Neural crest cell (in vitro differentiated cells): ENCODE measurements at places on chromosomes 6 and 20. TPM values are rescaled to one million over a fixed set of nuclear protein-coding genes. Genes with fewer than 3 reads are reported as not detected.

DNA sequence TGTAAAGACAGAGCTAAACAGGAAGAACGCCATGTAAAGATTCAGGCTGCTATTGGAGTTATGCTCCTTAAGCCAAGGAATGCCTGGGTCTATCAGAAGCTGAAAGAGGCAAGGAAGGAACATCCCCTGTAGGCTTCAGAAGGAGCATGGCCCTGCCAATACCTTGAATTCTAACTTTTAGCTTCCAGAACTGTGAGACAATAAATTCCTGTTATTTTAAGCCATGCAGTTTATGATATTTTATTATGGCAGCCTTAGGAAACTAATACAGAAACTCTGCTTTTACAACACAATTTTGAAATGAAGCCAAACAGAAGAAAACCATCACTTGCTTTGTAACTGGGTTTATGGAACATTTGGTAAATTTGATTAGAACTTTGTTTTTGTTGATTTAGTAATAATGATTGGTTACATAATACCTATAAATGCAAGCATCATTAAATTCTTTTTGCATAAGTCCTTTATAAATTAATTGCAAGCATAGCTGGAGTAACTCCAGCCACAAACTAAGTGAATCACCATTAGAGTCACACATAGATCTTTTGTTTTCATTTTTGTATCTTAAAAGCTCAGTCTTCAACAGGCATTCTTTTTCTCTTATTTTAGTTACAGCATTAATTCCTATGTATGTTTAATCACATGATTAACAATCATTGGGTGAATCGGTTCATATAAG, 33.5 kb upstream of the TSPYL1 start:
- no peak for DNase-seq

DNA sequence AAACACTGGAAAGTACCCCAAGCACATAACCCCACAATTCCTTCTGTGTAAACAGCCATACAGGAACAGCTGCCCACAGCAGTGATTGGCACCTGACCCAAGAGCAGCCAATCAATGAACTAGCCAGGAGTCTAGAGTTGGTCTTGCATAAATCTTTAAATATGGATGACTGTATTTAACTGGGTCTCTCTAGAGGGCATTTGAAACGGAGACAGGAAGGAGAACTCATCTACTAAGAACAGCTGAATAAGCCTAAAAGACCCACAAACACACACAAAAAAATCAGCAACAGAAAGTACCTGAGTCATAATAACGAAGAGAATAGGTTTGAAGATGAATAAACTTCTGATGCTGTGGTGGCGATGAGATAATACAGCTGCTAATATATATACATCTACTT, 49.0 kb upstream of the ASF1A start:
- no peak for DNase-seq

GRCh38 chr20:10519361-10520046, 84.4 kb downstream of the SLX4IP start:
- no peak for DNase-seq

DNA sequence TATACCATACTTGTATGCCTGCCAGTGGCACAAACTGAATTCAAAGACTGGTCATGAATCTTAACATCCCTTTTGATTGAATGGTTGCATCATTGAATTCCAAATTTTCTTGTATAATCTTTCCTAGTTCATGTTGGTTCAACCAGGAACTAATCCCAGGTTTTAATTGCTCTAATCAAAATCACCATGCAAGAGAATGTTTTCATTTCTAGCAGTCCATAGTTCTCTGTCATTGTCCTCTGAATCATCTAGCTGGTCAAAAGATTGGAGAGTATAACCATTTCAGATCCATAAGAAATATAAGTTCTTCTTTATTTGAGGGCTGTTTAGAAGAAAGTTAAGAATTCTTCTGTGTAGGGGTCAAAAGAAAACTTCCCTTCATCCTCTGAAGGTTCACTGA, 57.2 kb downstream of the ZNF292 start:
- no peak for DNase-seq

- no peak for DNase-seq
These were observed 167.2 kb downstream of the TTLL2 start for GRCh38 chr6:167492100-167492449.

DNA sequence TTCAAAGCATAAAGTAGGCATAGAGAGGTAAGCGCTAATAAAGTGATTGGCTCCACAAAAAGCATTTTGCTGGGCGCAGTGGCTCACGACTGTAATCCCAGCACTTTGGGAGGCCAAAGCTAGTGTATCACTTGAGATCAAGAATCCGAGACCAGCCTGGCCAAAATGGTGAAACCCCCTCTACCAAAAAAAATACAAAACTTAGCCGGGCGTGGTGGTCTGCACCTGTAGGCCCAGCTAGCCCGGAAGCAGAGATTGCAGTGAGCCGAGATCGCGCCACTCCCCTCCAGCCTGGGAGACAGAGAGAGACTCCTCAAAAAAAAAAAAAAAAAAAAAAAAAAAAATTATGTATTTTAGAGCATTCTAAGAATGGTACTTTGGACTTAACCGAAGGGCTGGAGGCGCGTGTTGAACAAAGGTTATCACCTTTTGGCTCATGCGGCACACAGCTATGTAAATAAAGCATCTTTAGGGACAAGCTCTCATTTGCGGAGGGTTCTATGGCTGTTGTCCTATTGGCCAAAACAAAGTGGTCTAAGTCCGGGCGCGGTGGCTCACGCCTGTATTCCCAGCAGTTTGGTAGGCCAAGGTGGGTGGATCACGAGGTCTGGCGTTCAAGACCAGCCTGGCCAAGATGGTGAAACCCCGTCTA, 17.4 kb downstream of the HFE start:
- no peak for DNase-seq

DNA sequence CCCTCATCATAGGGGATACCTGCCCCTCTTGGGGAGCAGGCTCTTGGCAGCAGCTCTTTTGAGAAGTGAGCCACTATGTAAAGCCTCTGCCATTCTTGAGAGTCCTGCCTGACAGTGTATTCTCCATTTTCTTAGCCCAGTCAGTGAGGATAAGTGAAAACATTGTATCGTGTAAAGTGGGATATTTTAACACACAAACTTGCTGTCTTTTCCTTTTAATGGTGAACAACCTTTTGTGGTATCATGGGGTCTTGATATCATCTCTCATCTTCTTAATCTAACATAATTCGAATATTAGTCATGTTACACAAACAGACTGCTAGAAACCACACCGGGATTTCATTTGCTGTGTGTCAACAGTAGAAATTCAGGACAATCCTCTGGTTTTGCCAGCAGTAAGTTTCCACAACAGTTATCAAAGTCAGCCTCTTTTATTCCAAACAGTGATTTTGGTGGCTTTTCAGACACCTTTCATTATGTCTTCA, 136.2 kb downstream of the HIVEP1 start:
- DNase-seq = no peak

DNA sequence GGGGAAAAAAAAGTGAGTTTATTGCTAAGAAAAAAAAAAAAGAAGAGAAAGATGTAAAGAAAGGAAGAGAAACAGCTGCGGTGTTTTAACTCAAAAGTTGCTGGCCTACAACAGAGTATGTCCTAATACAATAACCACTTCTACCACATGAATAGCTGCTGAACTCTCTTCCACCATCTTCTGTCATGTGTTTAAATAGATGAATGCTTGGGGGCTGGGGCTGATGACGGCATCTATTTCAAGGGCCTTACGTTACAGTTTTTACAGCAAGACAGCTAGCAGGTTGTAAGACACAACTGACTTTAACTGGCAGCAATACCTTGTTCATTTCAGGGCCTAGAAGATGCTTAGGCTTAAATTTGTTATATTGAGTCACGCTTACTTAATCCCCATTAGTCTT, 50.4 kb downstream of the MAP3K7 start:
- no peak for DNase-seq

GRCh38 chr20:8757146-8757545, 311.7 kb upstream of the PLCB4 start:
- DNase-seq = no peak

DNA sequence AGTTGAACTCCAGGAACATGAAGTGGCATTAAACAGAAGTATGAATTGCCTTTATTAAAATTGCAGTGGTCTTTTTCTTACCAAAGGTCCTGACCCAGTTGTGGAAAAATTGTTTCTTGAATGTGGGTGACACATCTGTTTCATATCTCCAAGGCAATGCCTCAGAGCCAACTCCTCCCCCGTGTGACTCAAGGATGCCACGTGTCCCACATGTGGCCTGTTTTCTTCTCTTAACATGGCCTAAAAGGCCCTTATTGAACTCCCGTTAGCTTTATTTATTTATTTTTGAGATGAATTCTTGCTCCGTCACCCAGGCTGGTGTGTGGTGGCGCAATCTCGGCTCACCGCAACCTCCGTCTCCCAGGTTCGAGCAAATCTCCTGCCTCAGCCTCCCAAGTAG, 128.4 kb upstream of the ESR1 start:
- no peak for DNase-seq

DNA sequence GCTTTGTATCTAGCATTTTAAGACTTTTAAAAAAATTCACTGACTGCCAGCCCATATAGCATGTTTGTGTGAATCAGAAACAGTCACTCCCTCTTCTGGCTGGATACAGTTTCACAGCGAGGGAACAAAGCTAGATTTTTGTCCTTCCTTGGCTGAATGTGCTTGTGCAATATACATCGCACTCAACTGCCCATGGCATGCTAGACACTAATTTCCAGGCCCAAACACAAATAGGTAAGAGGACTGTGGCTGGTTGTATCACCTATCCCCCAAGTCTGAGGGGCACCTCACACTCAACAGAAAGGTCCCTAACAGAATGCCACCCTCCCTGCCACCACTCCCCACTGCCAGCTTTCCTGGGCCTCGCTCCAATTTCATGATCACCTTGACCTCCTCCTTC, 16.2 kb upstream of the BLCAP start:
- no peak for DNase-seq

- no peak for DNase-seq
These were observed 176.7 kb downstream of the CLIC5 start for GRCh38 chr6:45838996-45839395.

DNA sequence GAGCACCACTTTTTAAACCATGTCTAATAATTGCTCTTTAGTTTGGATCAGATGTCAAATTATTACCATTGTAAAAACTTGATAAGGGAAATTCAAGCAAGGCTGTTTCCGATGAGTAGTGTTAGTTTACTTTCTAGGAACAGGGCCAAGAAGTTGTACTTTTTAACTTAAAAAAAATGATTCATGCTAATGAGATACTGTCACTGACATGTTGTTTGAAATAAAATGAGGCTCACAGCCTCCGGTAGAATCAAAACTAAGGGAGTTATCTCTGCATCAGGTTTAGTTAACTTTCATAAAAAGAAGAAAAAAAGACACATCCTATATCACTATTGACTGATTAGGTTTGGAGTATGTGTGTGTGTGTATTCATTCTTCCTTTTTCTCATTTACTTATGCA, 55.2 kb upstream of the SUPT3H start:
- no peak for DNase-seq

GRCh38 chr6:43972179-43972912, 154.9 kb downstream of the MRPL14 start:
- no peak for DNase-seq

The RSPO4 gene
- 0.23 TPM in 1 of 2 replicates, not detected in the other for total RNA-seq

The TRIM40 gene
- total RNA-seq = not detected in 2 replicates

The AKAP12 gene
- 46.1 and 46.6 TPM in 2 replicates for total RNA-seq

The HLA-DOB gene
- 0.28 TPM in 1 of 2 replicates, not detected in the other for total RNA-seq

The PAK5 gene
- total RNA-seq = 1.8 and 2.0 TPM in 2 replicates

The NCOA7 gene
- 11.0 and 11.2 TPM in 2 replicates for total RNA-seq

The TFAP2C gene
- 4.0 and 4.9 TPM in 2 replicates for total RNA-seq

The OR2H2 gene
- not detected in 2 replicates for total RNA-seq
